WTC11 (cell line): ENCODE measurements at places on chromosomes 13 and 19. TPM values are rescaled to one million over a fixed set of nuclear protein-coding genes. Genes with fewer than 3 reads are reported as not detected.

DNA sequence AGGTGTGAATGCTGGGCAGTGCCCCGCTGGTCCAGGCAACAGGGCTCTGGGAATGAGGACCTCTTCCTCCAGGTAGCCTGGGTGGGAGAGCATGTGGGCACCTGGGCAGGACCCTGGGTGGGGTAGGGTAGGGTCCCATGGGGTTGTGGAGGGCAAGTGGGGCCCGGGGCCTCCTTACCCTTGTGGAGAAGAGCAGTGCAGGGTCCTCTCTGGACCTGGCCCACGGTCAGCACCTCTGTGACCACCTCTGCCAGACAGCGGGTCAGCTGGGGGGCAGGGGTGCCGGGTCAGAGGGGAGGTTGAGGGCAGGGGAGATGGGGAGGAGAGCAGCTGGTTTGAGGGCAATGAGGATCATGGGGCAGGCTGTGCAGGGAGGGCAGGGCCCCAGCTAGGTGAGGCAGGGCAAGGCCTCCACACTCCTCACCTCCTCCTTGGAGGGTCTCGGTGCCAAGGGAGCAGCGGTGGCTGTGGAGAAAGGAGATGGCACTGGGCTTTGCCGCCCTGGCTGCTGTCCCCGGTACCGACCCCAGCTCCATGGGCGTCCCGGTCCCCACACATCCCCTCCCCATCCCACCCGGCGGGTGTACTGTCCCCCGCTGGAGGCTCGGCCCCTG is 491 bp downstream of the CCER2 start:
- no peak for DNase-seq

DNA sequence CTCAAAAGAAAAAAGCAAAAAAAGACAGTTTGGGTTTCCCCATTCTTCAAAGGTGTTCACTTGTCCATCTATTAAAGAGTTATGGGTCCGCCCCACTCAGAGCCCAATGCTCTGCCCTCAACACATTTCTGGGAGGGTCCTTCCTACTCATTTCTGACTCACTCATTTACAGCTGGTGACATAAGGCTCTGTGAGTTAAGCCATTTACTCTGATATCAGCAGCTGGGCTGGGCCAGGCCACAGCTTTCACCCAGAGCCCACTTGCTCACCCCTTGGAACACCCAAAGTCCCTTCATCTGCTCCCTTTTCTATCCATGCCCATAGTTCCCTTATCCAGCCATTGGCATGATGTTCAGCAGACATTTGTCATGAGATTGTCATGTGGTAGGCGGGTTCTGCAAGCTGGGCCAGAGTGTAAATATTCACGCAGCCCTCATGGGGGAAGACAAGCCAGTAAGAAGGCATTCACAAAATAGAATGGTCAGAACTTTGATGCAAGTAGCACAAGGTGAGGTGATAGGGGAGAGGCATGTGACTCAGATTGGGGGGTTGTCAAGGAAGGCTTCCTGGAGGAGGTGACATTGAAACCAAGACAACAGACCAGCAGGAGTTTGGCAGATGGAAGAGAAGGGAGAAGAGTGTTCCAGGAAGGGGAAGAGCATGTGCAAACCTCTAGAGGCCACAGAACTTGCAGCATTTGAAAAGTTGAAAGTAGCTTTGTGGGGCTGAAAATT is 5.9 kb downstream of the MAST1 start:
- no peak for DNase-seq

DNA sequence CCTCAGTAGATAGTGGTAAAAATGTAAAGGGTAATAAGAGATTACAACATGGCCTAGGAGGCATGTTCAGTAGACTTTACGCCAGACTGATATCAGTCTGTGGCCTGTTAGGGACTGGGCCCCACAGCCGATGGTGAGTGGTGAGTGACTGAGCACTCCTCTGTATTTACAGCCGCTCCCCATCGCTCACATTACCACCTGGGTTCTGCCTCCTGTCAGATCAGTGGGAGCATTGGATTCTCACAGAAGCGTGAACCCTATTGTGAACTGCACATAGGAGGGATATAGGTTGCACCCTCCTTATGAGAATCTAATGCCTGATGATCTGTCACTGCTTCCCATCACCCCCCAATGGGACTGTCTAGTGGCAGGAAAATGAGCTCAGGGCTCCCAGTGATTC is 17.9 kb downstream of the NLRP11 start:
- no peak for DNase-seq

DACH1 gene
- 0.31 to 0.39 TPM (median 0.37 TPM) in 3 replicates for total RNA-seq

DNA sequence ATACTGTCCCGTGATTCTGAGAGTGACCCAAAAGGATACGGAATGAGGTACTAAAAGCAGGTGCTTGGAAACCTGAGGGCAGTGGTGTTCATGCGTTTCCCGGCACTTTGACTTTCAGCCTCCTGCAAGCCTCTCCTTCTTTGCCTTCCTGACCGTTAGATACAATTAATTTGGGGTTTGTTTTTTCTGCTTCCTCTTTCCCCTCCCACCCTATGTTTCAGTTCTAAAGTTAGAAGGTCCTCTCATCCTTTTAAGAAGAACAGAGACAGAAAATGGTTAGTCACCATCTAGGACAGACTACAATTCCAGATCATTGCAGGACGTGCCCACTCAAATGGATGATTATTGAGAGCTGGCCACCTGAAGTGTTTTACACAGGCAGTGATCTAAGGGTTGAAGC is 1.8 kb upstream of the LILRB4 start:
- DNase-seq, result no peak

FPR1 gene
- 0.72 TPM in 1 of 3 replicates, not detected in the others for total RNA-seq

DNA sequence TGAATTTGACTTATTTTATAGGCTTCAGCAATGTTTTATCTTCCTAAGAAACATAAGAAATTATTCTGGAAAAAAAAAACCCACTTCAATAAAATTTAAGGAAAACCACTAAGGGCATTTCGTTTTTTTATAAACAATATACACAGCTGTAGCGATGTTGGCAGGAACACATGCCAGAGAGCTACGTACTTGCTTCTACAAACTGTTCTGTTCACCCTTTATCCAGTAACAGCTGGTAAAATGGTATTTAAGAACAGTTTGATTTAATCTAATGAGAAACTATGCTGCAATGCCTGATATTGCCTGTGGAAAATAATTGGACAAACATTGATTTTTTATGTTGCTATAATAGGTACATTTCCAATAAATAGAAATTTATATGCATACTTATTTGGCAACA is 137.2 kb upstream of the DACH1 start:
- DNase-seq, result no peak

DNA sequence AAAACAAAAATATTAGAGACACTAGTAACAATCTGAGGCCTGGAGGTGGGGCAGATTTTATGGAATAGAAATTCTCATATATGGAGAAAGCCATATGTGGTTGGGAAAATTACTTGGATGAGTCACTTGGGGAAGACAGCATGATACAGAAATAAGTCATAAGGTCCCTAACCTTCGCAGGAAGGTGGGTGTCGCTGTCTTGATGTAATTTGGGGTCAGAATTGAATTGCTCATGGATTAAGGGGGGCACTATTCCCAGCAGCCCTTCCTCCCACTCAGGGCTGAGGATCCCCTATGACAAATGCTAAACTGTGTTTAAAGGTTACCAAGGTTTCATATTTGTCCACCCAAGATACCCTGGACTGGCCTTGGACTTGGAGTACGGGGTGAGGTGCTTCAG is 5.0 kb downstream of the RDH8 start:
- DNase-seq, result no peak

- DNase-seq, result no peak
These were observed 40.8 kb downstream of the RCBTB2 start for GRCh38 chr13:48492096-48492440.

- no peak for DNase-seq
These were observed 119.2 kb downstream of the GPC6 start for GRCh38 chr13:93345770-93346169.

- DNase-seq, result no peak
These were observed 6.4 kb upstream of the XPO4 start for GRCh38 chr13:20908714-20909497.
